Right atrium auricular region (tissue), 2 donors: ENCODE measurements at places on chromosomes 7 and 10. TPM values are rescaled to one million over a fixed set of nuclear protein-coding genes. Genes with fewer than 3 reads are reported as not detected.
A peak's percentile ranks its signal among the peaks of the same experiment; 100 is the strongest.

- no peak overlapping the region for H3K4me3 ChIP-seq
- H3K36me3 ChIP-seq = no peaks in the 10 kb centered on the region
- H3K27me3 ChIP-seq = no peaks in the 10 kb centered on the region
- no peak for DNase-seq
- H3K4me1 ChIP-seq = no peaks in the 10 kb centered on the region
Measured at GRCh38 chr7:83413424-83413823, 235.5 kb downstream of the SEMA3E start.

GRCh38 chr10:1054684-1055083, 1.5 kb upstream of the WDR37 start:
- no peaks in the 10 kb centered on the region for H3K27me3 ChIP-seq
- H3K36me3 ChIP-seq = peaks cover 22% of the 10 kb centered on the region
- no peak for DNase-seq
- H3K4me1 ChIP-seq = no peaks in the 10 kb centered on the region

DNA sequence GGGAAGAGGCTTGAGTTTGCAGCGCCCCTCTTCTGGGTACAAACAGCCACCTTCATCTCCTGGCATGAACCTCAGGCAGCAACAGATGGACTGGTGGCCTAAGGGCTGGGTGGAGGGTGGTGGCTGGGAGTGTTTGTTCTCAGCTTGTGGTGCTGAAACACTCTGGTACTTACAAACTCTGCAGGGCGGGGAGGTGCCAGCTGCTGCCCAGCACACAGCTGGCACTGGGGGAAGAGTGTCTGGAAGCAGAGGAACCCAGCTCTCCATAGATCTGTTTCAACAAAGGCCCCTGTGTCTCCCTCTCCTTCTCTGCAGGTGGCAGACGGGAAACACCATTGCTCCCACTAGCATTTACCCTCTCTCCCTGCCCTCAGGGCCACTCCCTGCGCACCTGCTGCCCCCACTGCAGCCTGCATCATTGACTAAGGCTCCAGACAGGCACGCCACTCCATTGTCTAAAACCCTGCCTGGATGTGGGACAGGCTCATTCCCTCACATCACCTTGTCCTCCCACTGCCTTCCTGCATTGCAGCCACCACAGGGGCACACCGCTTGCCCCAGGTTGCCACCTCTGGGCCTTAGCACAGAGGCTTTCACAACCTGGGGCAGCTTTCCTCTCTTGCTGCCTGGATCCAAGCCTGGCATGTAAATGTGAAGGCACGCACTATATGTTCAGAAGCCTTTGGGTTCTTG, 6.5 kb downstream of the ARHGAP22 start:
- no peak for DNase-seq
- H3K27ac ChIP-seq = no peak overlapping the region
- no peaks in the 10 kb centered on the region for H3K4me1 ChIP-seq
- no peaks in the 10 kb centered on the region for H3K27me3 ChIP-seq
- no peaks in the 10 kb centered on the region for H3K36me3 ChIP-seq

DNA sequence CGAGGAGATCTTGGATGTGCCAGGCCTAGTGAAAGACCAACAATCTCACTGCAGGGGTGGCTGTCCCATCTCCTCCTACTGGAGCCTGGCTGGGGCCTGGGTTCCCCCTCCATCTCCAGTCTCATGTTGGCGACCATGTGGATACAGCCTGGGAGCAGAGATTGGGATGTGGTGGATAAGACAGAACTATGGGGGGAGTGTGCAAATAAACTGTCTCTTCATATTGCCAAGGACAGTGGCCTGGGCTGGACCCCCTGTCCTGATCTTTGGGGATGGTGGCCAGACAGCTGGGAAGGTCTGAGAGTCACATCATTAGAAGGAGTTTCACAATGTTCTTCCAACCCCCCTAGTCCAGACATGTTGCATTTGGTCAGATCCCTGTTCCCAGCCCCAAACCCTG, 5.8 kb upstream of the MINDY4 start:
- H3K27me3 ChIP-seq = no peaks in the 10 kb centered on the region
- DNase-seq = no peak
- no peaks in the 10 kb centered on the region for H3K36me3 ChIP-seq
- no peaks in the 10 kb centered on the region for H3K4me1 ChIP-seq
- peak overlapping the region; percentile 58 for H3K27ac ChIP-seq

DNA sequence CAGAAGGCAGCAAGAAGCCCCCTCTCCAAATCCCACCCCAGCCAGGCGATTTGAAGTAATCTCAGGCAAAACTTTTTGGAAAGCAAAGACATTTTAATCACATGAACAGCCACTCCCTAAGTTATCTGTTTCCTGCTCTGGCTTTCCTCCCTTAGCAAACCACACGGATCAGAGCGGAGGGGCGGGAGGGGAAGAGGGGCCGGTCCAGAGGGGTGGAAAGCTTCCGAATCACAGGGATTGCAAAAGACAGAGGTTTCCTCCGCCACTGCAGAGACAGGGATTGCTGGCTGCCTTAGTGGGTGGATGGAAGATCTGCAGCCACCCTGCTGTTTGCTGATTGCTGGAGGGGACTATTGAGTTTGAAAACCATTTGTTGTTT, 41.2 kb downstream of the ZCCHC24 start:
- DNase-seq = peak; percentile 88
- H3K4me3 ChIP-seq = no peak overlapping the region
- H3K27ac ChIP-seq = peak overlapping the region; percentile 94
- H3K4me1 ChIP-seq = no peaks in the 10 kb centered on the region
- no peaks in the 10 kb centered on the region for H3K27me3 ChIP-seq

Gene C10orf88
- 4.4 TPM for total RNA-seq
